ENCODE measurements at places on chromosomes 12 and 14. TPM values are rescaled to one million over a fixed set of nuclear protein-coding genes. Genes with fewer than 3 reads are reported as not detected.
A peak's percentile ranks its signal among the peaks of the same experiment; 100 is the strongest.

- H3K27me3 ChIP-seq: no peaks in the 10 kb centered on the region
- peaks cover 33% of the 10 kb centered on the region for H3K36me3 ChIP-seq
- peak; percentile 73 for DNase-seq
- H3K27ac ChIP-seq: no peak overlapping the region
- no peak overlapping the region for H3K4me3 ChIP-seq
Measured at GRCh38 chr12:122356192-122356635, 66.3 kb downstream of the CLIP1 start.

- no peaks in the 10 kb centered on the region for H3K36me3 ChIP-seq
- H3K4me1 ChIP-seq: peaks cover 17% of the 10 kb centered on the region
- peaks cover 13% of the 10 kb centered on the region for H3K27me3 ChIP-seq
- H3K27ac ChIP-seq: no peak overlapping the region
Measured at GRCh38 chr14:54564071-54564867, 2.7 kb upstream of the SAMD4A start.

GRCh38 chr12:561908-562593 lies 101.2 kb downstream of the NINJ2 start:
- H3K27ac ChIP-seq: peak overlapping the region; percentile 67
- peaks cover 62% of the 10 kb centered on the region for H3K4me1 ChIP-seq
- H3K4me3 ChIP-seq: no peak overlapping the region

VRTN gene
- total RNA-seq: not detected

DYRK2 gene
- 21.5 TPM for total RNA-seq

DNA sequence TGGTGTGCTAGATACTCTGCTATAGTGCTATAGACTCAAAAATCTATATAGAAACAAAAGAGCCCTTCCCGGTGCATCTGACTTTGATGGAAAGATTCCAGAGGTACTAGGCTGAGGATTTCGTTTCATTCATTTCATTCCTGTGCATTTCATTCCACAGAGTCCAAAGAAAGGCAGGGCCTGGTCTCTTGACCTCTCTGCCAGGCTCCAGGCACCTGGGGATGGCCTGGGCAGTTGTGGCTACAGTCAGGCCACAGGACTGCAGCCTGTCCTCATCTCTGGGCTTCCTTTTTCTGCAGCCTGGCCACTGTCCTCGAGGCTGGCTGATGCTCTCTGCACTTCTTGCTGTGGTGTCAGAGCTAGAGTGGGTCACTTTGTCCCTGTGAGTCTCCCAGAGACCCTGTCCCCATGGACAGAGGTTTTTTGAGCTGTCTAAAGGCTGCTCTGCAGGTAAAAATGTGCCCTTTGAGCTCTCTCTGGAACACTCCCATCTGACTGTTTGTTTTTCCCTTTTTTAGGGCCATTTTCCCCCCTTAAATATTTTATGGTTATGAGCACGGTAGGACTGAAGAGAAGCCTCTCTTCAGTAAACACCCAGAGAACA lies 3.2 kb upstream of the VDR start:
- no peak for DNase-seq
- H3K36me3 ChIP-seq: peaks cover 10% of the 10 kb centered on the region
- peaks cover 13% of the 10 kb centered on the region for H3K4me1 ChIP-seq
- H3K4me3 ChIP-seq: no peak overlapping the region

DNA sequence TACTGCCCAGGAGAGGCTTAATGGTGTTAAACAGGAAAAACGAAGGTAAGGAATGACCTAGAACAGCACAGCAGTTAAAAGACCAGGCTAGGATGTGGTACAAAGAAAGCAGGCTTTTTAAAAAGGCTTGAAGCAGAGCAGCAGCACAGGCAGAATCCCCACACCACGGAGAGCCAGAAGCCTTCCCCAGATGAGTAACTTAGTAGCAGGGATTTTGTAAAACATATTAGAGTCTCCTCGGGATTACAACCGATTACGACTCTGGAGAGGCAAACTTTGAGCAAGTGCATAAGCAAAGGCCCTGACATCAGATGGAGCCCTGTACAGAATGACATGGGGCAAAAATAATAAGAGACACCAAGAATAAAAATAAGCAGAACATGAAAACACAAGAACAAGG lies 37.1 kb upstream of the DHRS4 start:
- H3K27ac ChIP-seq: no peak overlapping the region
- H3K4me1 ChIP-seq: no peaks in the 10 kb centered on the region
- H3K36me3 ChIP-seq: no peaks in the 10 kb centered on the region
- no peak overlapping the region for H3K4me3 ChIP-seq
- H3K27me3 ChIP-seq: peaks cover 8% of the 10 kb centered on the region

CACNA2D4 gene
- 5.5 TPM for total RNA-seq

ALDH1L2 gene
- total RNA-seq: 7.6 TPM

- H3K27ac ChIP-seq: no peak overlapping the region
- no peak for DNase-seq
- H3K4me3 ChIP-seq: no peak overlapping the region
- H3K4me1 ChIP-seq: no peaks in the 10 kb centered on the region
- no peaks in the 10 kb centered on the region for H3K36me3 ChIP-seq
- H3K27me3 ChIP-seq: no peaks in the 10 kb centered on the region
Measured at GRCh38 chr14:79318371-79318770, 892.9 kb downstream of the DIO2 start.

GRCh38 chr12:57590479-57590863 lies 521 bp upstream of the PIP4K2C start:
- H3K27me3 ChIP-seq: no peaks in the 10 kb centered on the region
- H3K4me1 ChIP-seq: peaks cover 21% of the 10 kb centered on the region
- H3K4me3 ChIP-seq: peak overlapping the region; percentile 82
- no peak for DNase-seq

DNA sequence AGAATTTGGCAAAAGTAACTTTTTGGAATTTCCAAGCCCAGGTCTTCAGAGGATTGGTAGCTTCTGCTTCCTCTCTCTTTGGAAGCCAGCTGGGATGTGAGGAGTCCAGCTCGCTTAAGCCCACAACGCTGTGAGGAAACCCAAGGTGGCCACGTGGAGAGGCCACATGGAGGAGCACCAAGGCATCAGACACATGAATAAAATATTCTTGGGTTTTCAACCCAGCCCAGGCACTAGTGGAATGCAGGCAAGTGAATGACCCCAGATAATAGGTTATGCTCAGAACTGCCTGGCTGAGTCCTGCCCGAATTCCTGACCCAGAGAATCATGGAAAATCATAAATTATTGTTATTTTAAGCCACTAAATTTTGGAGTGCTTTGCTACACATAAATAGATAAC lies 119.7 kb upstream of the PARP11 start:
- DNase-seq: no peak
- H3K27ac ChIP-seq: no peak overlapping the region
- H3K4me3 ChIP-seq: no peak overlapping the region
- H3K27me3 ChIP-seq: no peaks in the 10 kb centered on the region
- H3K36me3 ChIP-seq: no peaks in the 10 kb centered on the region

AQP2 gene
- total RNA-seq: not detected

SLC5A8 gene
- not detected for total RNA-seq

KLHL33 gene
- total RNA-seq: 0.09 TPM

- peaks cover 14% of the 10 kb centered on the region for H3K4me1 ChIP-seq
- no peak overlapping the region for H3K4me3 ChIP-seq
- no peaks in the 10 kb centered on the region for H3K27me3 ChIP-seq
Measured at GRCh38 chr14:24085215-24085614, 8.9 kb upstream of the PCK2 start.

GRCh38 chr12:25616286-25616685 lies 63.2 kb upstream of the LMNTD1 start:
- H3K27ac ChIP-seq: no peak overlapping the region
- H3K4me3 ChIP-seq: no peak overlapping the region
- no peaks in the 10 kb centered on the region for H3K36me3 ChIP-seq
- no peaks in the 10 kb centered on the region for H3K27me3 ChIP-seq

LALBA gene
- not detected for total RNA-seq

GDF3 gene
- total RNA-seq: not detected

TULP3 gene
- total RNA-seq: 5.9 TPM

- H3K4me1 ChIP-seq: no peaks in the 10 kb centered on the region
- no peaks in the 10 kb centered on the region for H3K27me3 ChIP-seq
- H3K27ac ChIP-seq: no peak overlapping the region
Measured at GRCh38 chr12:56769868-56770267, 6.7 kb downstream of the HSD17B6 start.

GRCh38 chr14:68655911-68656316 lies 137.0 kb downstream of the ZFP36L1 start:
- no peak overlapping the region for H3K27ac ChIP-seq
- no peak for DNase-seq
- H3K4me1 ChIP-seq: peaks cover 7% of the 10 kb centered on the region
- H3K27me3 ChIP-seq: no peaks in the 10 kb centered on the region
- no peak overlapping the region for H3K4me3 ChIP-seq

MANSC1 gene
- total RNA-seq: 2.2 TPM

CNPY2 gene
- 77.4 TPM for total RNA-seq

DNA sequence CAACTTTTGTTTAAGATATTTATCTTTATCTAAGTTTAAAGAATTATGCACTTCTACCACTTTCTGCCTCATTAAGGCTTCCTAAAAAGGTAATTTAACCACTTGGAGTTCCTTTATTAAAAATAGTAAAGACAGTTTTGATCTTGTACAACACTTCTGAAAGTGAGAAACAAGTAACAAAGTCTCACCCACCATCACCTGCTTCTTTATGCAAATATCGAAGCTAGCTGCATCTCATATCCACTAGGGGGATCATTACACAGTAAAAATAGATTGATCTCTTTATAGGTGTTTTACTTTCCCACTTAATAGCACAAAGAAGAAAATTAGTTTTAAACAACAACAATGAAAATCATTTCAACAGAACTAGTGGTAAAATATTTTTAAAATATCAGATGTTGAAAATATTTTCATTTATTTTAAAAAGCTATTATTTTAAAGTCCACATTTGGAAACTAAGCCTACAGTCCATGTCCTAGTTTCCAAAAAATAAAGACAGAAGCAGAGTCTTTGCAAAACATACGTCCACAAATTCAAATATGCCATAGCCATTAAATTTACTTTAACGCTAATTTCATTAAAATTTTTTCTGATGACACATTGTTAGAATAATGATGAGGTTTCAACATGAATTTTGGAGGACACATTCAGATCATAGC lies 160.0 kb upstream of the SOX5 start:
- H3K4me3 ChIP-seq: no peak overlapping the region
- no peaks in the 10 kb centered on the region for H3K27me3 ChIP-seq
- DNase-seq: no peak
- no peaks in the 10 kb centered on the region for H3K36me3 ChIP-seq
